ENCODE measurements at places on chromosomes 5 and 9.
A peak's percentile ranks its signal among the peaks of the same experiment; 100 is the strongest.

DNA sequence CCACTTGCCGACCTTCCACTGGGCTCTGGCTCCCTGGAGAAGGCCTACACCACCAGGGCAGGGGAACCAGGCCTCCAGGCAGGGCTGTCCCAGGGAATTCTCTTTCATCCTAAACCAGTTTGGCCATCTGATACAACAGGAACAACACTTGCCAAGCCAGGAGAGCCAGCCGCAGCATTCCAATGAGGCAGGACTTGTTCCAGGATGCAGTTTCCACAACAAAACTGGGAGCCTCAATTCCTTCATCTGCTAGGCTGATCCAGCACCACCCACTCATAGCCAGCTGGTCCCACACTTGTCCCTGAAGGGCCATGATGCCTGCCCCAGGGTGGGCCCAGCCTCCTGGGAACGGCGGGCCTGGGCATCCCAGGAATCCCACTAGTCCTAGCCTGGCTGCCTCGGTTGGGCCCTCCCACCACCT is 26.0 kb downstream of the BICD2 start:
- no peak for DNase-seq

DNA sequence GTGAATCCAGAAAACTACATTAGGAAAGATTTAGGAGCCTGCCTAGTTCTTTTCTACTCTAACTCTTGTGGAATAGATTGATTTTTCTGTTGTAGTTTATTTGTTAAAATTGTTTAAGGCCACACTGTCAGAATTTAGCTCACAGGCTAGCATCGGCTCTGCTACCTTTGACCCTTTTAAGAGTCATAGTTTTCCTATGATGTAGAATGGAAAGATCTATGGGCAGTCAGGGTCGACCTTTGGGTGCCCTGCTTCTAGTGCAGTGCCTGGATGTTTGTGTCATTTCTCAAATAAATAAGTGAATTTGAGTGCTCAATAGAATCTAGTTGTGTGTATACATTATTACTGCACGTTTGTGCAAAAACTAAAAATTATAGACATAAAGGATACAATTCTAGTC is 38.7 kb downstream of the BASP1 start:
- no peak for DNase-seq

GRCh38 chr9:38345851-38346755 is 46.4 kb upstream of the ALDH1B1 start:
- DNase-seq, result peak; percentile 19

GRCh38 chr5:172104021-172104420 is 84.0 kb downstream of the STK10 start:
- DNase-seq, result peak; percentile 47

DNA sequence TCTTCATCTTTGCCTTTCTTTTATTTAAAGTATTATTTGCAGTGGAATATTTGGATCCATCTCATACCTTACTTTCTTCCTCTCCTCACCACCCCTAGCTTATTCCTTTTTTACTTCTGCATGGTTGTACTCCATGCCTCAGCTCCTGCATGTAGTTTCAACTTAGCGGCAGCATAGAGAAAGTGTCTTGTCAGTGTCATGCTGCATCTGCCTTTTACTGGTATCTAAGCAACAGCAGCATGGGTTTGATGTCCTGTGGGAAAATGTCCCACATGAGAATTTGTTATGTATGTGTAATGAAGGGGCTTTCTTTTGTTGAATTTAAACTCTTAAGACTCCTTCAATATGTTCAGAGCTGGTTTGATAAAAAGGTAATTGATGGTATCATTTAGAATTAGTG is 20.6 kb downstream of the TCERG1 start:
- no peak for DNase-seq

GRCh38 chr5:86983208-86983607 is 284.5 kb upstream of the RASA1 start:
- DNase-seq, result no peak

DNA sequence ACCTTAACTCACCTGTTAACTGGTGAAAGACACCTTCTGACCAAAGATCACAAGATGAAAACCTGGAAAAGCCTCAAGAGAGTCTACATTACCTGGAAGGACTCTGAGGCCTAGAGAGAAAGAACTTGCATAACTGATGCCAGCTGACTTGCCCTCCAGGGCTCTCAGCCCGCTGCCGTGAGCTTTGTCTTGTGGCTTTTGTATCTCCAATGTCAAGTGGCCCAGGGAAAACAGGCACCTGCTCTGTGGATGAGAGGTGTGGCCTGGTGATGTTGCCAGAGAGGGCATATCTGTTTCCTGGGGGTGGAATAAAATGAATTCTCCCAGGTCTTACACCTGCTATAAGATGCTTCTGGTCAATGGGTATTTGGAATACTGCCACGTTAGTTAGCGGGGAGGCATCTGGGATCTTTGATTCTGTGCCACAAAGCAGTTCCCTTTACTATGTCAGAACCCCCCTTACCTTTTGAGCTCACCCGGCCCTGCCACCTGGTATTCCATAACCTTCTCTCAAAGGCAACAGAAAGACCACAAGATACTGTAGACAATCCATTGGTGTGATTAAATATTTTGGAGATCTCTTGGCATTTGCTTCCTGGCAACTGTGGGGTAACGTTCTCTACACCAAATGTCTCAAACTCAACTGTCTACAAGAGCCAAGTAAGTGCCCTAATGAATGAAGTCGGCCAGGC is 54.9 kb upstream of the N4BP3 start:
- no peak for DNase-seq

- no peak for DNase-seq
These were observed 29.6 kb downstream of the PSMB7 start for GRCh38 chr9:124385623-124386022.

- no peak for DNase-seq
These were observed 17.4 kb upstream of the CD180 start for GRCh38 chr5:67214036-67214435.

GRCh38 chr5:151815051-151815450 is 43.3 kb downstream of the G3BP1 start:
- DNase-seq, result no peak

DNA sequence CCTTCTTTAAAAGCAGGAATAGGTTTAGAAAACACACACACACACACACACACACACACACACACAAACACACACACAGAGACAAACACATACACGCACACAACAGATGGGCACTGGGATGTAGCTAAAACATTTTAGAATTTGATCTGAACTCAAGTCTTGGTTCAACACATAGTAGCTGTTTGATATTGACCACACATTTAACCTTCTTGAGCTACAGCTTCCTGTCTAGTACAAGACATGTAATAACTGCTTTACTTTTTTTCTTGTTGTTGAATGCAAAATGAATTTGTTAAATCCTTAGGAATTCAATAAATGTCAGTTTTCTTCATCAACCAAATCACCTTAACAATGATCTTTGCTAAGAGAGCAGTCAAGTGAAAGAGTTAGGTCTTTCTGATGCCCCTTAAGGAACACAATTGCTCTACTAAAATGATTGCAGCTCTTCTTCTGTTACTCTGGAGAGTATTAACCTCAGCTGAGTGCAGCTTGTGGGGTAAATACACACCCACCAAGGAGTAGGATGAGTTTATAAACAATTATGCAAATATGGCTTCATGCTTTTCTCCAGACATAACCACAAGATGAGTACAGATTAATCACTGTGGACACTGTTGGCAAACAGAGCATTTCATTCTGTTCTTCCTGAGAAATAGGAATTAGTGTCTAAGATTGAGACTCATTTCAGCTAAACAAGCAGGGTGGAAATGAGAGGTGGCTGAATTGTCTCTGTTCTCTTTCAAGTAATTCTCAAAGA is 302.9 kb upstream of the PAPPA start:
- no peak for DNase-seq

- DNase-seq, result no peak
These were observed 441.2 kb upstream of the CHD1 start for GRCh38 chr5:99369797-99370593.

GRCh38 chr9:108844856-108845255 is 10.9 kb downstream of the ACTL7B start:
- DNase-seq, result no peak

GRCh38 chr5:82858151-82859025 is 218.8 kb downstream of the TMEM167A start:
- no peak for DNase-seq

DNA sequence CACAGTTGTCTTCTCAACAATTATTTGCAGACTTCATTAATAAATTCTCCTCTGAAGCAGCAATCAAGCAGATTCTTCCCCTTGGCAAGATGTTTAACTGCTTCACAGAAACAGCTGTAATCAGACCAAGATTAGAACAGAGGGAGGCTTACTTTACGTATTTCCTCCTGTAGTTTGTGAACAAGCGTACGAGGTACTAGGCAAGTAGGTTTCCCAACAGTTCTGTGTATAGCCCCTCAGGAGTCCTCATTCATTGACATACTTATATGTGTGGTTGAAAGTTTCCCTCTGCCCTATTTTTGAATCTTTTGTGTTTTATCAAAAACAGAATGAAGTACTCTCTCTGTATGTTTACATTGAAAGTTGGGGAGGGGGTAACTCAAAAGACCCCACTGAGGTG is 128.0 kb downstream of the SPATA31D1 start:
- no peak for DNase-seq

GRCh38 chr5:133825631-133826289 is 142.7 kb downstream of the C5orf15 start:
- DNase-seq, result no peak

DNA sequence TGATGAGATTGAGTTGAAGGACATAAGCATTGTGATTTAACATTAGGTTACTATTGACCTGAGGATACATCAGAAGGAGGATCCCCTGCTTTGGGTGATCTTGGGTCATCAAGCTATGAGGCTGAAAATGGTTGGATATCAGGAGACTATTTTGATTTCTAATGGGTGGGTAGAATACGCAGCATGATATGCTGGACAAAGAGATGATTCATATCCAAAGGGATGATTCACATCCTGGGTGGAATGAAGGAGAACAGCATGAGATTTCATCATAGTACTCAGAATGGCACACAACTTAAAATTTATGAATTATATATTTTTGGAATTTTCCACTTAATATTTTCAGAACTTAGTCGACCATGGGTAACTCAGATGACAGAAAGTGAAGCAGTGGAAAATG is 1759.5 kb upstream of the C9orf72 start:
- DNase-seq, result no peak

DNA sequence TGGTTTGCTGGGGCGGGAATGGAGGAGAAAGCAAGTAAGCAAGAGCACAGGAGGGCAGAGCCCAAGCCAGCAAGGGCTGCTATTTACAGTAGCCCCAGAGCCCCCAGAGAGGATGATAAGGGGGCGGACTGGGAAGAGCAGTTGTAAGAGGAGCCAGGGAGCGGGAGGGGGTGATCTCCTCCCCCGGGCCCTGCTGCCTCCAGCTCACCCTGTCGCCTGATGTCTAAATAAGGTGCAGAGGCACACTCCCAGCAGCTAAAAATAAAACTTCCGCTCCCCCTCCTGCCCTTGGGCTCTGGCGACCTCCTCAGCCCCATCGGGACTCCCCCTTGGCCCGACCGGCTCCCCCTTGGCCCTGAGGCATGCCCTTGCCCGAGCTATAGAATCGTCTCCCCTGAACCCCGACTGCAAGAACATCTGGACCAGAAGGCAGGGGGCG is 14.4 kb upstream of the CCDC69 start:
- no peak for DNase-seq

DNA sequence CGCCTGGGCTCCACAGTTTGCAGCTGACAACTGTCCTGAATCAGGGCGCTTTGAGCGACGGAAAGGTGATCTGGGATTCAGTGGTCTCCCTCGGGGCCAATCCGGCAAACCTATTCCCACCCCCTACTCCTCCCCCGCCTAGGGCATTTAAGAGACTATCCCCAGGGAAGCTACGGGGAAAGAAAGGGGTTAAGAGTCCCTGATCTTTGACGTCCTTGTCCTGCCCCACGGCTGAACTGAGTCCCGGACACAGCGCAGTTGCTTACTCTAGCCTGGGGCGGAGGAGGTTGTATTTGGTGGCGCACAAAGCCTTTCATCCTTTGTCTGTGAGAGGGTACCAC is 3.4 kb downstream of the RORB start:
- DNase-seq, result no peak

GRCh38 chr9:6538666-6539071 is 106.9 kb downstream of the GLDC start:
- DNase-seq, result no peak

DNA sequence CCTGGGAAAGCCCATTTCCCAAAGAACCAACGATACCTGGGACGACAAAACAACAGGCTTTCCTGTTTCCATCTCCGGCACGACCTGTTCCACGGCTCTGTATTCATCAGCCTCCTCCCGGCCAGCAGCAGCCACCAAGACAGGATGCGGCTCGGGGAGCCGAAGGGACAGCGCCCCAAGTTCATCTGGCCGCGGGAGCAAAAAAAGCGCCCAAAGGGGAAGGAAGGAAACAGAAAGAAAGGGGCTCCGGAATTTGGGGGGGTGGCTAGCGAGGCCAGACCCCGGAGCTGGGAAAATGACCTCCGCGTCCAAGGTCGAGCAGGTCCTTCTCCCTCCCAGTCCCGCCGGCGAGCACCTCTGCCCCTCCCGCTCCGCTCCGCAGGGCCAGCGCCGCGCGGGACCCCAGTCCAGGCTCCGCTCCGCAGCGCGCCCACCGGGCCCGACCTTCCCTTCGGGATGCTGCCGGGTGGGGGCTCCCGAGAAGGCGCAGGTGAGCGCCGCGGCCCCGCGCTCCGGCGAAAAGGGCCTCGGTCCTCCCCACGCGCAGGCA is 608 bp downstream of the ELOVL7 start:
- DNase-seq, result no peak

DNA sequence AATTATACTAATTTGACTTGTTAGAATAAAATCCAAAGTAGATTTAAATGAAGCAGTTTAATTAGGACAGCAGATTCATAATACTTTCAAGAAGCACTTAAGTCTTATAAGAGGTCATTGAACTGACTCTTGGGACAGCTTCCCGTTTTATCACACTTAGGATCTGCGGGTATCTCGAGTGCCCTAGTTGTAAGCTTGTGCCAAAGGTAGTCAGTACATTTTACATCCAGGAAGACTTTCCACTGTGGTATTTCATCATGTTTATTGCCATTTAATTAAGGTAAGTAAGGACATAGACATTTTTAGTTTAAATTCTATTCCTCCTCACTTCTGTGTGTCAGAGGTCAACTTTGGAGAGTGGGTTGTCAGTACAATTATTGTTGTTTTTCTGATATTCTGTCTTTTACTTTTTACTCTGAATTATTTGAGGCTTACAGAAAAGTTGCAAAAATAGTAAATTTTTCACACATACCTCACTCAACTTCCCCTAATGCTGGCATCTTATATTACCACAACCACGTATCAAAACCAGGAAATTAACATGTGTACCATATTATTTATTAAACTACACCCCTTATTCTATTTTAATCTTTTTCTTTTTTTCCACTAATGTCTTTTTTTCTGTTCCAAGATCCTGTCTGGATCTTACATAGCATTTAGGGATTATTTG is 7.5 kb upstream of the ZNF367 start:
- no peak for DNase-seq
